ENCODE measurements at places on chromosomes 6 and 20.

GRCh38 chr6:43468240-43468639 is 9.1 kb upstream of the TJAP1 start:
- DNase-seq, result no peak

GRCh38 chr6:43428112-43428570 is 800 bp downstream of the ABCC10 start:
- no peak for DNase-seq

GRCh38 chr6:88749849-88750248 is 213.6 kb downstream of the RNGTT start:
- DNase-seq, result no peak

DNA sequence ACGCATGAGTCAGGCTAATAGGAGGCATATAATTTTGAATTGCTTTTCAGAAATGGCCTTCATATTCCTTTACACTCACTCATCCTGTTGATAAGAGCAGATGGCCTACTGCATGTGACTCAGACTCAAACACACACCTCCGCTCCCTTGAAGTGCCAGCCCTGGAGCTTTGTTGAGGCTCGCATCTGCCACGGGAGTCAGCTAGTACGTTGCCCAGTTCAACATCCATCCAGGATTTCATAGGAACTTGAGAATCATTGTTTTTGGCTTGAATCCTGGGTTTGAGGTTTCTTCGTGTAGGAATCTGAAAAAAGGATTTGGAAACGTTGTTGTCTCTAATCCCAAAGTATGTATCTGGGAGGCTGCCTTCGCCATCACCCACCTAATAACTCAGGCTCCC is 87.4 kb upstream of the JAG1 start:
- no peak for DNase-seq

DNA sequence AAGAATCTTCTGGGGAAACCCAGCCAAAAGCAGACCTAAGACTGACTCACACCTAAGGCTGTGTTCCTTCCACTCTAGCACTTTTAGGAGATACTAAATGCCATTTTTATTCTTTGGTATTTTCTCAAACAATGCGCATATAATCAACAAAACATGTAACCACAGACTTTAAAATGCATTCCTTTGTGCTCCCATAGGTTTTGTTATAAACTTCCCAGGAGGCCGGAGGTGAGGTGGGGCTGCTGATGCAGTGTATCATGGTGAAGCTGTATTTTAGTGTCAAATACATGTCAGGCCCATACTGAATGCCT is 155.2 kb downstream of the BTBD3 start:
- no peak for DNase-seq

DNA sequence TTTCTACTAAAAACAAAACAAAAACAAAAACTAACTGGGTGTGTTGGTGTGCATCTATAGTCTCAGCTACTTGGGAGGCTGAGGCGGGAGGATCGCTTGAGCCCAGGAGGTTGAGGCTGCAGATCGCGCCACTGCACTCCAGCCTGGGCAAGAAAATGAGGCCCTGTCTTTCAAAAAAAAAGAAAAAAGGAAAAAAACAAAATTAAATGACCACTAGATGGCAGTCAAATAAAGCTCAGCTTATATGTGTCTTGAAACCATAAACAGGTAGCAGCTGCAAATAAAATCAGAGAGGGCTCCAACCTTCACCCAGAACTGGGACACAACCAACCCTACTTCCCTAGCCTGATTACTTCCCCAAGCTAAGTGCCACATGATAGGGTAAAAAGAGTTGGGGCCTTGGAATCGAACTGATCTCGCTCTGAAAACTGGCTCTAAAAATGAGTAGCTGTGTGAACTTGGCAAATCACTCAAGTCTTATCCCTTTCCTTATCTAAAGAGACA is 67.1 kb upstream of the ADGRF4 start:
- DNase-seq, result no peak

DNA sequence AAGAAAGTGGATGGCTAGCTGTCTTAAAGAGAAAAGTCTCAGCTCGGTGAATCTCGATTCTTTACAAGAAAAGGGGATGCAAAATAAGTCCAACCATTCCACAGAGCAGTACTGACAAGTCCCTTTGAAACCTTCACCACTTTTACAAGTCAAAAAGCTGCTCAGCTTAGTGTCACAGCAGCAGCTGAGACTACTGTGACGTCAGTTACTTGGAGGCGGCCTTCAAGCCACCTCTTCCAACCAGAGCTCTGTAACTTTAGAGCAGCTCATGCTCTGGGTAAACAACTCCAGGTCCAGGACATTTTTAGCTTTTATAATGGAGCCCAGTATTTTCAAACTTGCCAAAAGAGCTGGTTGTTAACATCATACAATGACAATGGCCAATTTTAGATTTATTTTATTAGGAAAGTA is at the start of gene KIAA0408:
TSS of gene KIAA0408 (minus strand) at position 159 of the 411 bp plus-strand sequence. CDS start 5,408 bp downstream, outside the sequence.
- no peak for DNase-seq

DNA sequence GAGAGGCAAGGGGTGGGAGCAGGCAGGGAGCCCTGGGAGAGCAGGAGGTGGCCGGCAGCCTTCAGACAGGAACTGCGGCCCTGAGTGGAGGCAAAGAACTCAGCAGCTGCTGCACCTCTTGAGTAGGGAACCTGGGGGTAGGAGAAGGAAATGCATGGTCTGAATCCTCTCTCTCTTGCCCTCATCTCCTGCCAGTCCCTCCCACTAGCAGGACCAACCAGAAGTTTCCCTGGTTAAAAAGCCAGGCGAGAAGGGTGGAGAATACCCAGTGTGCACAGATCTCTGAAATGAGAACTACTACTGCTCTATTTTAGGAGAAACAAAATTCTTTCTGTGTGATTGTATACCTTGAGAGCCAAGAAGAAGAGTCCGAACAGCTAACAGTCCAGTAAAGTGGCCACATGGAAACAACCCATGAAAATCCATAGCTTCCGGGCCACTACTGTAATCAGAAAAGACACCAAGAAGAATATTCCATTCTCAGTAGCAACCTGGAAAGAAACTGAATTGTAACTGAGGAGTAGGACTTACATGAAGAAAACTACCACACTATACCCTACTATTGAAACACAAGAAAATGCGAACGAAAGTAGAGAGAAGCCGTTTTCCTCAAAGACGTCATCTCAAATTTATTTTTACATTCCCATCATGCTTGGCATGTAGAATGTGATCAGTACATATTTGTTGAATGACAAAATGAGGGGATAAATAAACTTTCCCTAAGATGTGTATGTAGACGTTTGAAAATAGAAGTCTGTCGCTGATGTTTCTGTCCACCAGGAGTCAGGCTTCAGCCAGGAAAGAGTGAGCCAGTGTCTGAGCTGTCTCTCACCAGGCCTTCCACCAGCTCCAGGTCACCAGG is 25.6 kb downstream of the WRNIP1 start:
- peak; percentile 72 for DNase-seq

DNA sequence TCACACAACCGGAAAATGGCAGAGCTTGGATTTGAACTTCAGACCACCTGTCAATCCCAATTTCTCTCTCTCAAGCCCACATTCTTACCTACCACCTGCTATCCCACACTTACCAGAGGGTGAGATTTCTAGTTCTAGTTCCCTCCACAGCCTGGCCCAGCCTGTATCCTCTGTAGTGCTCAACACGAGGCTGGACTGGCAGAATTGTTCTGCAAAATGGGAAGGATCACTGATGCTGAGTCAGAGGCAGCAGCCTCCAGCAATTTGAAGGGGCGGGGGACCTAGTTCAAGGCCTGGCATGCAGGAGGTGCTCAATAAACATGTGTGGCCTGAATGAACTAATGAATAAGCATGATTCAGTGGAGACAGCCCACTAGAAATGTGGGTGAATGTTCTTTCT is 53.6 kb upstream of the TTPAL start:
- no peak for DNase-seq

GRCh38 chr6:127272576-127272975 is 5.9 kb downstream of the RNF146 start:
- no peak for DNase-seq

GRCh38 chr6:111551521-111552231 is 54.0 kb downstream of the TRAF3IP2 start:
- no peak for DNase-seq

GRCh38 chr6:67882436-67883311 is 752.4 kb upstream of the ADGRB3 start:
- DNase-seq, result no peak

DNA sequence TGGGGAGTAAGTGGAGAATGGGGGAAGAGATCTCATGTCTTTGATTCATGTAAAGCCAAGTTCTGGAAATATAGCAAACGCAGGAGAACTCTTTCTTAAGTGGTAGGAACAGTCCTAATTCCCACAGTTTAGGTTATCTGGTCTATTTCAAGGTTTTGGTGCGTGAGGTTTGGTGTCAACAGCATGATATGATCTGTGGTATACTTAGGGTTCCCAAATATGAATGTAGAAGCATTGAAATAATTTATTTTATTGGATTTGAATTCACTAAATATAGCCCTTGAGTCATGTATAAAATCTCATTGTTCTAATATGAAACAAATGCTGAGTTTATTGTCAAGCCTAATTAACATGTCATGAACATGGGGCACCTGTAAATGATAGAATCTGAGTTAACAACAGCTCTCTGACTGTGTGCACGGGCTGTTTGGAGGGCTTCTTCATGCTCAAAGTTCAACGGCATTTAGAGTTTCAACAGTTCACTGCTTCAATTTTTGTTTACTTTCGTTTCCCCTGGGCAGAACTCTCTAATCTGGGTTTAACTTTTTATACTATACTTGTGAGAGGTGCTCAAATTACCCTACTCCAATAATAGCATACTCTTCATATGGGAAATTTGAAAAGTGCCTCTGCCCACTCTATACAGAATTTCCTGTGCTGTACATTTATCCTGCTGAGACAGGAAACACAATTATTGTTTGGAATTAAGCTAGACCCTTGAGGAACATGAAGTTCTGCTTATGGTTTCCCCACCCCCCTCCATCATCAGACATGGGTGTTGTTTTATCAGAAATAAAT is 236.3 kb upstream of the ZNF217 start:
- no peak for DNase-seq

DNA sequence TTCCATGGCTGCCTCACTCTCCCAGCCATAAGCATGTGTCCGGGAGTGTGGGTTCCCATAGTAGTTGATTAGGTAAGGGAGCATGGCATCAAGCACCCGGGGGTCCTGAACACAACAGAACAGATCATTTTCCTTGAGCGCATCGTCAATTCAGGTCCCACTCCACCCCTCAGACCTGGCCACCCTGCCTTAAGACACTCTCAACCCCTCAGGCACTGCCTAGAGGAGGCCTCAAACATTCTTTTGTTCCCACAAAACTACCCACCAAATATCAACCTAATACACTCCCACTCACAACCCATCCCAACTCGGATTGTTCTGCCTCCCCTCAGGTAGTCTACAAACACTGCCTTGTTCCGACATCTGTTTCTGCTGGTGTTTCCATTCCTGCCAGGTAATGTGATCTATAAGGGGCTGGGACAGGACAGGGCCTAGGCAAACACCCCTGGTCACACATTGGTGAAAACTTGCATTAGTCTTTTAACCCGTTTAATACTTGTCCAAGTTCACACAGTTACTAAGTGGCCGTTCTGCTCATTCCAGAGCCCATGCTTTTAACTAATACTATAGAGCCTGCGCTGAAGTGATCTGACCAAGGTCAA is 1.4 kb downstream of the NFS1 start:
- no peak for DNase-seq

- no peak for DNase-seq
These were observed 62.6 kb downstream of the FAM50B start for GRCh38 chr6:3911614-3912336.
